Fibroblast of gingiva (primary cell): ENCODE measurements at places on chromosomes 16 and 17.

- no peak for DNase-seq
Measured at GRCh38 chr17:63699638-63700527, at the start of gene LIMD2. LIMD2 (minus strand) TSS chr17:63700125; CDS start chr17:63699298, 827 bp downstream.

- DNase-seq = peak; percentile 18
Measured at GRCh38 chr17:64406321-64407200, 15.9 kb upstream of the PECAM1 start.

DNA sequence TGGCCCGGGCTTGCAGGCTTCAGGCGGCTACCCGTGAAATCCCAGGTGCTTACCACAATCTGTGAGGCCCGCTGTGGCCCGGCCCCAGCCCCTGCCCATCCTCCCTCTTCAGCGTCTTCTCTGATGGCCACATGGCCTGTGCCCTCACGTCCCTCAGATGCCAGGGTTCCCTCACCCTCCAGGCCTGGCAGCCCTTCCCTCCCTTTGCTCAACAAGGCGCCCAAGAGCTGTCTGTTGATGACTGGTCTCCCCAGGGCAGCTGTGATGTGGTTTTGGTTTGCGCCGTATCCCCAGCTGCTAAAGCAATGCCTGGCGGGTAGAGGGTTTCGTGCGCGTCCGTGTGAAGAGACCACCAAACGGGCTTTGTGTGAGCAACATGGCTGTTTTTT, 35.1 kb downstream of the PMM2 start:
- DNase-seq = no peak

- DNase-seq = no peak
Measured at GRCh38 chr17:73814075-73814474, 169.8 kb upstream of the SDK2 start.

- DNase-seq = no peak
Measured at GRCh38 chr16:6932871-6933385, 399.7 kb upstream of the RBFOX1 start.

DNA sequence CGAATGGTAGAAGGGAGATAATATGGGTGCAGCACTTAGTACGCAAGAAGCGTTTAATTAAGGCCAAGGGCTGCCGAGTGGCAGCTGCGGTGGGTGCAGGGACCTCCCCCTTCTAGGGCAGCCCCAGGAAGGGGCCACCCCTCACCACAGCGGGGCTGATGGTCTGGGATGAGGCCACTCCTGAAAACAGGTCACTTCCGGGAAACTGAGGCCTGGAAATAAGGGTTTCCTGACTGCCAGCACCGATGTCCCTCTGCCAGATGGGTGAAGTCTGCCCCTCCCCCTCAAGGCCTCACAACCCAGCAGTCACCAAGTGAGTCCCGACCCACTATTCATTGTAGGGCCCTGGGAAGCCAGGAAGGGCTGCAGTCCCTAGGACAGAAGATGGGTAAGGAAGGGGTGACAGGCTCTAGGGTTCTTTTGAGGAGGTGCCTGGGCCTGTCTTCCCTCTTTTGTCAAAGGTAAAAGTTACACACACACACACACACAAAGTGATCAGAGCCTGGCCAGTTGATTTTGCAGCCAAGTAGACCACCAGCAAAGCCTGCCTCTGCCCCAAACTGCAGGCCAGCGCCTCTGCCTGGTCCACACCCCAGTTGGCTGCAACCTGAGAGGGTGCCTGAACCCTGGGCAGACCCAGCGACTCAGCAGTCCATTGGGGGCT, 12.5 kb downstream of the SREBF1 start:
- DNase-seq = no peak

DNA sequence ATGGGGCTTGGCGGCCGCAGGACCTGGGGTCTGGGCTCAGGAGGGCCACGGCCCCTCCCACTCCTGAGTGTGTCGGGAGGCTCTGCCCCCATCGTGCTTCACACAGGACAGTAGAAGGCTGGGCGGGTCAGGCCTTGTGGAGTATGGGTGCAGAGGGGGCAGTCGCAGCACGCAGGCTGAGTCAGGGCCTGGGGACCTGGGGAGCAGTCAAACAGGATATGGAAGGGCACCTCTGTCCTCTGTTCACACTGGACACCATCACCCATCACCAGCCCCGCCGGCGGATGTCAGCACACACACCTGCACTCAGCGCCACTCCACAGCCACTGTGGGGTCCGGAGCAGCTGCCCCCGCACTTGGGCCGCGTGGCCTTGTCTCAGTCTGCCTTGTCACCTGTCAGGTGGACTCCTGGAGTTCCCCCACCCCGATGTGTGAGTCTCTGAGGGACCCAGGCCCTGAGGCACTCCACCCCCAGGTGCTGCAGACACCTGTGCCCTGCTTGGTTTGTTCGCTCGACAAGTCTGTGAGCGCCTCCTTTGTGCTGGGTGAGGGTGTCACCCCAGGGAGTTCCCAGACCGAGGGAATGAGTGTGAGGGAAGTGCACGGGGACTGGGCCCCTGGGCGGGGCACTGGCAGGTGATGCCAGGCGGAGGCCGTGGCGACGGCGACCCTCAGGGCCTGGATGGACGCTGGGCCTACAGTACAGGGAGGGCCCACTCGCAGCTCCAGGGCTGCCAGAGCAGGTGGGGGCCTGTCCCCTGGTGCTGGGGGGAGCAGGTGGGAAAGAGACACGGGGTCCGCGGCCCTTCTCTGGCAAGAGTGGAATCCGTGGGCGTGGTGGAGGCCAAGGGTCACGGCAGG, 31.7 kb downstream of the ZFPM1 start:
- no peak for DNase-seq

- no peak for DNase-seq
Measured at GRCh38 chr17:82118168-82118814, 20.3 kb upstream of the FASN start.

DNA sequence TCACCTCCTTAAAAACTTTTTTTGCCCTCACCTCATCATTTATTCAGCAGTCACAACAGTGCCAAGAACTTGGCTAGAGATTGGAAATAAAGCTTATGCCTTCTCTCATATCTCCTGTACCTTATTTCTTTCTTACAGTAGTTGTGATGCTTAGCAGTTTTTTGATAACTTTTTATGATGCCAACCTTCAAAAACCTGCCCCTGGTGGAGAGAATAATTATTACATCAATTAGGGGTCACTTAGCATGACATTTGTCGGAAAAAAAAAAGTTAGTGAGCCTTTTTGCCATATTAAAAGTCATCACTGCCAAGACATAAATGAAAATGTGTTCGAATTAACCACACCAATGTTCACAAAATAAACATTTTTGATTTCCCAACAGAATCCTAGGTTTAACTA, 296.6 kb downstream of the WWOX start:
- no peak for DNase-seq

DNA sequence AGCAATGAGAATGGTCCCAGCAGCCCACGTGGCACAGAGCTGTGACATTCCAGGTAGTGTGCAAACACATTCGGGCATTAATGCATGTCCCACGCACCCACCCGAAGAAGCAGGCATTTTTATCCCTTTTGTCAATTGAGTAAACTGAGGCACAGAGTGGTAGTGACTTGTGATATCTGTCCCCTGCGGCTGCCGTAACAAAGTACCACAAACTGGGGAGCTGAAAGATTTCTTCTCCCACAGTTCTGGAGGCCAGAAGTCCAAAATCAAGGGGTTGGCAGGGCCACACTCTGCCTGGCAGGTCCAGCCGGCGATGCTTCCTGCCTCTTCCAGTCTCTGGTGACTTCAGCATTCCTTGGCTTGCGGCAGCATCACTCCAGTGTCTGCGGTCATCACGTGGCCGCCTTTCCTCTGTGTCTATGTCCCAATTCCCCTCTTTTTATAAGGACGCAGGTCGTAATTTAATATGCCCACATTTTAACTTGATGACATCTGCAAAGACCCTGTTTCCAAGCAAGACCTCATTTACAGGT, 221.9 kb upstream of the GSE1 start:
- no peak for DNase-seq

GRCh38 chr16:76387994-76388393, 110.8 kb downstream of the CNTNAP4 start:
- DNase-seq = no peak

GRCh38 chr16:8380311-8380710, 210.0 kb downstream of the TMEM114 start:
- no peak for DNase-seq
